ENCODE measurements at places on chromosomes 3 and 15.

- no peak for DNase-seq
These were observed 116.4 kb upstream of the ARHGEF3 start for GRCh38 chr3:56918111-56918568.

GRCh38 chr3:108041253-108041652, 49.6 kb downstream of the CD47 start:
- no peak for DNase-seq

DNA sequence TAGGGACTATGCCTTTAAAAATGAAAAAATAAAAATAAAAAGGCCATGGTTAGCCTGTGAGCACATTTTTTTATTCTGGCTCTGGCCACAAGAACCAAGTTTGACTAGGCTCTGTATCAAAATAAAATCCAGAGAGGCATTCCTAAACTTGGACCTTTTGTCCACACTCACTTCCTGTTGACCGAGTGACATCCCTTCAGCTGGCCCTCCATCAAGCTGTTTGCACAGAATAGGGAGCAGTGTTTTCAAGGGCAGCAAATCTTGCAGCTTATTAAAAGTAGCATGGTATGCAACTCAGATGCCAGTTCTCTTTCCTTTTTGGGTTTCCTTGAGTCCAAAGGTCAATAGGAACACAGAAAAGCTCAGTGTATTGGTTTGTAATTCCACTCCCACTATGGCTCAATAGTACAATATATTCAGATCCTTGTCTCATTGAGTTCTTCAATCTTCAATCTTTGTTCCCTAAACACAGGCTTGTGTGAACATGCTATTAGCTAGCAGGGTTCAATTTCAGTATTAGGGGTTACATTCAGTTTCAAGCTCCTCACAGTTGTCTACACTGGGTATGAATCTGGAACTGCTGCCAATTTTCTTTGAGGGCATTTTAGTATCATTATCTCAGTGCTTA, 244.5 kb downstream of the RBMS3 start:
- no peak for DNase-seq

DNA sequence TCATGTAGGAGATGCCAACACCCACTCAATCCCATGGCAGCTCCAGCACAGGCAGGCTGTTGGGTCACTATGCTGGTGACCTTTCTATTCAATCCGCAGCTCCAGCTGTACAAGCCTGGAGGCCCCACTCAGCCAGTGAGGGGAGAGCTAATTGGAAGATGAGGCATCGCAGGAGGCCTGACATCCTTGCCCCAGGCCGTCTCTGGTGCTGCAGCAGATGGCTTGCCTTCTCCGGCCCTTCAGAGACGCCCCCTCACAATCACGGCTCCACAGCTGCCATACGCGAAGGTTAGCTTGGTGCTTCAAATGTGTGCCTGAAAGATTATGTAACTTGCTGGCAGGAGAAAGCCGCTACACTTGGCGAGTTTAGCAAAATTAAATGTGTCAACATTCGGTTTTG, 104.2 kb upstream of the CLSTN2 start:
- DNase-seq = no peak

Data from urothelium cell line (cell line).